HuH-7 (cell line): ENCODE measurements at places on chromosomes 5 and 9.

GRCh38 chr9:18569941-18570630 lies 96.1 kb downstream of the ADAMTSL1 start:
- DNase-seq, result no peak

- no peak for DNase-seq
Measured at GRCh38 chr5:143251190-143251589, 152.3 kb downstream of the NR3C1 start.

DNA sequence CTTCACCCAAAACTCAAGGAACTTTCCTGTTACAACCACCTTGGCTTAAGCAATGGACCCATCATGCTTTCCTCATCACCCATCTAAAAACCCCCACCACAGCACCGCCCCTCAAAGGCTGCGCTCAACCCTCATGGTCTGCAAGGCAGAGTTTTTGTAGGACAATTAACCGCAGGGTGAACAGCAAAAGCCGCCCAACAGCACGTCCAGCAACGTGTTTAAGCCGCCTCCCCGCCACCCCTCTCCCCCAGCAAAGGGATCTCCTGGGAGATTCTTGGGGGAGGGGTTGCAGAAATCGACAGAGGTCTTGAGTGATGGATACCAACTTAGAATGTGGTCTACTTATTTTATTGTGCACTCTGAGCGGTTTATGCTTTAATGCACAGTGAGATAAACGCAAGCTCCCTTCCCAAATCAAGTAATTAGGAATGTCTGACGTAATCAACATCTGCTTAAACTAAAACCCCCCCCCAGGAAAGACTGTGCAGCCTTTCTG lies 1.9 kb downstream of the ROR2 start:
- DNase-seq, result no peak

GRCh38 chr9:91937056-91937455 lies 13.0 kb downstream of the ROR2 start:
- DNase-seq, result no peak

GRCh38 chr9:69474821-69475220 lies 149.8 kb downstream of the ENTREP1 start:
- DNase-seq, result no peak

- no peak for DNase-seq
Measured at GRCh38 chr5:1338506-1339070, 6.3 kb downstream of the CLPTM1L start.

- DNase-seq, result no peak
Measured at GRCh38 chr5:132254321-132254977, 3.0 kb upstream of the PDLIM4 start.
